HT1080 (cell line): ENCODE measurements at places on chromosomes 3 and 15.

DNA sequence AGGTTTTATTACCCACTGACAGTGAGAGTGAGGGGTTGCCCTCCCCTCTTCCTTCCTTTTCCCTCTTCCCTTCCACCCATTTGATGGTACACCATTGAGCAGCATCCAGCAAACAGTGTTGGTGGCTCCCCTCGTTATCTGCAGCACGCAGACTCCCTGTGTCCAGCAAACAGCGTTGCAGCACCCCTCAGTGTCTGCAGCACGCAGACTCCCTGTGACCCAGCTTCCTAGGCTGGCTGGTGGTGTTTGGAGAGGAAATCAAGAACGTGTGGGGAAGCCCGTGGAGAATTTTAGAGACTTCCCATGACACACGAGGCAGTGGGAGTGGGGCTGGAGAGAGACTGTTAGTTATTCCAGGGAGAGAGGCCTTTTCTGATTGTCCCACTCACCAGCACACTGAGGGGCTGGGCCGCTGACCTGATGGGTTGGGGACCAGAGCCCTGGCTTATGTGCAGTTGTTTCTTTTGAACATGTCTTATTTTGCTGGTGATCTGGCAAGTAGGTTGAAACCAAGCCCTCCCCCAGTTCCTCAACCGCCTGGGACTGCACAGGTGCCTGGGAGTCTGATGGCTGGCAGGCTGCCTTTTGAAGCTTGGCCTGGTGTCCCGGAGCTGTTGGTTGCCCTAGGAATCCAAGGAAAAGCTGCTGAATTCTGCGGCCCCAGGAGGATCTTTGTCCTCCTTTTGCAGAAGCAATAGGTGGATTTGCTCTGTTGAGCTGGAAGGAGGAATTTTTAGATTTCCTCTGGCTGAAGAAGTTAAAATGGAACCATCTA is 19.0 kb downstream of the APBA2 start:
- no peak for DNase-seq

GRCh38 chr3:129974564-129974832 is at the start of gene TRH:
TSS of gene TRH (plus strand) at chr3:129974720. CDS start at chr3:129975817, 1,097 bp downstream.
- no peak for DNase-seq

- no peak for DNase-seq
These were observed 23.6 kb downstream of the PFKFB4 start for GRCh38 chr3:48532977-48533337.

DNA sequence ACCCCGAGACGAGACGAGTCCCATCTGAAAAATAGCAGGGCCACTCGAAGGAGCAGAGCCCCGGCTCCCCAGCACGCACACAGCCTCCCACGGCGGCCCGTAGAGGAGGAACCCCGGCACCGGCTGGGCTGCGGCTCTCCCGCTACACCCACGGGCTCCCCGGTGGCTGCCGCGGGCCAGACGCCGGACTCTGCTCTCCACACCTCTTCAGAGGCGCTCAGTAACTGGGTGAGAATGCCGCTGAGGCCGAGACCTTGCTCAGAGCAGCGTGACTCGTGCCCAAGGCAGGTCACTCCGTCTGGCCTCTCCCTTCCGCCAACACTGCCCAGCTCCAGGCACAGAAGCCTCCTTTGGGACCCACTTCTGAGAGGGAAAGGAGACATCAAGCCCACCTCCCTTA is 34.4 kb downstream of the TNK2 start:
- no peak for DNase-seq

DNA sequence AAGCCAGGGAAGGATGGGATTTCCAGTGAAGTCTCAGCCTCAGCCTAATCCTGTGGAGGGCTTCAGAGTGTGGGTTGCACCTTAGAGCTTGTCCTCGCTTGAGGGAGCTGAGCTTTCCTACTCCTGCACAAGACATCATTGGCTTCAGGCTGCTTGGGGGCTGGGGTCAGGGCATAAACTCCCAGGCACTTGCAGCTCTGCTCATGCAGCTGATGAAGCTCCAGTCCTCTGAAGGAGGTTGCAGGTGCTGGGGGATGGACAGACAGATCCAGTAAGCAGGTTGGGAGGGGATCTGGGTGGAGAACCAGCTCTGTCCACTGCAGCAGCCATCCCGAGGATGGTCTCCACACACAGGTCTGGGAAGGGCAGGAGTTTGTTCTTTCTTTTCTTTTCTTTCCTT is 19.4 kb upstream of the POLG start:
- no peak for DNase-seq

DNA sequence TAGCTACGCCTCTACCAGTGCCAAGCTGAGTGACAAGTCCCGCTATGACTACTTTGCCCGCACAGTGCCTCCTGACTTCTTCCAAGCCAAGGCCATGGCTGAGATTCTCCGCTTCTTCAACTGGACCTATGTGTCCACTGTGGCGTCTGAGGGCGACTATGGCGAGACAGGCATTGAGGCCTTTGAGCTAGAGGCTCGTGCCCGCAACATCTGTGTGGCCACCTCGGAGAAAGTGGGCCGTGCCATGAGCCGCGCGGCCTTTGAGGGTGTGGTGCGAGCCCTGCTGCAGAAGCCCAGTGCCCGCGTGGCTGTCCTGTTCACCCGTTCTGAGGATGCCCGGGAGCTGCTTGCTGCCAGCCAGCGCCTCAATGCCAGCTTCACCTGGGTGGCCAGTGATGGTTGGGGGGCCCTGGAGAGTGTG is 5.7 kb downstream of the GRM2 start:
- no peak for DNase-seq

DNA sequence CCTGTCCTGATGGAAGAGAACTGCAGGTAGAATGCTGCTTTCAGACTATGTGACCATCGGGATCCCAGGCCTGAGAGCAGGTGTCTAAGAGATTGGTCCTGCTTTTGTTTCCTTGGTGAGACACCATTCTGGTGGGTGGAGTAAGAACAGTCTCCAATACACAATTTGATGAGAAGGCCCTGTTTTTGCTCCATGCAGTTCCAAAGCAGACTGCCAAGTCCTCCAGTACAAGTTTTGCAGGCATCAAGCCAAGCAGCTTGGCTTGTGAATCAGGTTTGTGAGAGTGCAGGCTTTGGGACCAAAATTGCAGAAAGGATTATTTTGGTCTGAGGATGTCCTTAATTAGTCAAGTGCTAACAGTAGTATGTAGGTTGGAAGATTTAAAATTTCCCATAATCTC is 381.6 kb downstream of the FOXP1 start:
- DNase-seq: no peak

- DNase-seq: peak; percentile 95
These were observed 37.8 kb upstream of the BCL6 start for GRCh38 chr3:187783098-187783497.

GRCh38 chr3:64026346-64026745 is 3.1 kb upstream of the PSMD6 start:
- DNase-seq: no peak

- peak; percentile 11 for DNase-seq
These were observed 346.8 kb upstream of the SATB1 start for GRCh38 chr3:18771931-18772330.

GRCh38 chr3:63768386-63768785 is 50.7 kb upstream of the C3orf49 start:
- DNase-seq: no peak

- peak; percentile 56 for DNase-seq
These were observed 8.5 kb upstream of the ILDR1 start for GRCh38 chr3:122030381-122031122.

GRCh38 chr3:23991306-23991682 is 46.2 kb downstream of the NR1D2 start:
- no peak for DNase-seq

DNA sequence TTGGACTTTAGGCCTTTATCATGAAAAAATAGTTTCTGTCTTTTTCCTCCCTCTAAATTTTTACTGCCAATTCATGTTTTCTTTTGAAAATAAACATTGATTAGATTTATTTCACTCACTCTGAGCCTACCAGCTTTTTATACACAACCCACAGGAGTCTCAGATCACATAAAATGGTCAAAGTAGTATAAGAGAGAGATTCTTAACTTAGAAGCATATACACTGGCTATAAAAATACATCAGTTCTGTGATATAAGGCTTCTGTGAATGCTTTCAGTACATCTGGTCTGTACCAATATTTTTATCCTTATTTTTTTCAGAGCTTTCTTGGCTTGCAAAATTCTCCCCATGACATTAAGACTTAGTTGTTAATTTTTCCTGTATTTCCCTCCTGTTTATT is 117.0 kb upstream of the PTX3 start:
- no peak for DNase-seq

DNA sequence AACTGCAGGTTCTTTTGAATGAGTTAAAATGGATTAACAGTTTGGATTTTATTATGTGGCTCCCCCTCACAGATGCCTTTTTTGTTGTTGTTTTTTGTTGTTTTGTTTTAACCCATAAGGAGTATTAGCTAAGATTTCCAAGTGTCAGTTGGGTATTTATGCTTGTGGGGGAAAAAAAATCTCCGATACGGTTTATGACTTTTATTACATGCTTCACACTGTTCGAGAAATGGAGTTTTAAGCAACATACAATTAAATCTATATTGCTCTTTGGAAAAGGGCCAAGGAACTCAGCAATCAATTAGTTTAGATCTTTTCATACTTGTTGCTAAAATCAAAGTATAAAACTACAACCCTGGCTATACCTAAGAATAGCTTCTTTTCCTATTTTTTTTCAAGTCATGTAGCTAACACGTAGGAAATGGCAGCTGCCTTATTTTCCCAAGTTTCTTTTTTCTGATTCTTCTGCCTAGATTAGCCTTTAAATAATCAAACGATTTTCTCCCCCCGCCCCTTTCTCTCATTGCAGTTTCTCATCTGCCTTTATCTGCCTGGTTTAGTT is 16.0 kb downstream of the NR2F2 start:
- DNase-seq: no peak

DNA sequence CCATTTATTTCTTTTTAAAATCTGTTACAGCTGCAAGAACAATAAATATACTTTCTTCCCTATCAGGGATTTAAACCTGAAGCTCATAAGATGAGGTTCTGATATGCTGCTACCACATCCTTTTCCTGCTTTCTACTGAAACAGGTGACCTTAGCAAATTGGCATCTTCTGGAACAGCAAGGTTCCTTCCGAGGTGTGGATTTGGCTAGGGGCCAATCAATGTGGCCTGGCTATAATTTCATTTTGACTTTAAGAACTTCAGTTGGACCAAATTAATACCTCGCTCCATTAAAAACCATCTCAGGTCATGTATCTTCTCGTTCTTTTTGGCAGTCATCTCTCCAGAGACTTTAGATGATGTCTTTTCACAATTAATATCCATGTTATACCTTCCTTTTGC is 53.4 kb upstream of the C3orf80 start:
- no peak for DNase-seq

DNA sequence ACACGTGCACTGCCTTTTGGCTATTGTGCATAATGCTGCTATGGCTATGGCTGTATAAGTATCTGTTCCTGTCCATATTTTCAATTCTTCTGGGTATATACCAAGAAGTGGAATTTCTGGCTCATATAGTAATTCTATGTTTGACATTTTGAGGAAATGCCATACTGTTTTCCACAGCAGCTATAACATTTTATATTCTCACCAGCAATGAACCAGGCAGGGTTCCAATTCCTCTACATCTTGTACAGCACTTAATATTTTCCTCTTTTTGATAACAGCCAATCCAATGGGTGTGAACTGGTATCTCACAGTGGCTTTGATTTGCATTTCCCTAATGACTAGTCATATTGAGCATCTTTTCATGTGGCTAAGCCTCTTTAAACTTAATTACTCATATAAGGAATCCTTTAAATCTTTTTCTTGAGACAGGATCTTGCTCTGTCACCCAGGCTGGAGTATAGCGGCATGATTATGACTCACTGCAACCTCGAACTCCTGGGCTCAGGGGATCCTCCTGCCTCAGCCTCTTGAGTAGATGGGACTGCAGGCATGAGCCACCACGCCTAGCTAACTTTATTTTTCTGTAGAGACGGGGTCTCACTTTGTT is 38.1 kb upstream of the IGDCC4 start:
- peak; percentile 67 for DNase-seq
